ENCODE measurements at places on chromosomes 5 and 9. TPM values are rescaled to one million over a fixed set of nuclear protein-coding genes. Genes with fewer than 3 reads are reported as not detected.

DNA sequence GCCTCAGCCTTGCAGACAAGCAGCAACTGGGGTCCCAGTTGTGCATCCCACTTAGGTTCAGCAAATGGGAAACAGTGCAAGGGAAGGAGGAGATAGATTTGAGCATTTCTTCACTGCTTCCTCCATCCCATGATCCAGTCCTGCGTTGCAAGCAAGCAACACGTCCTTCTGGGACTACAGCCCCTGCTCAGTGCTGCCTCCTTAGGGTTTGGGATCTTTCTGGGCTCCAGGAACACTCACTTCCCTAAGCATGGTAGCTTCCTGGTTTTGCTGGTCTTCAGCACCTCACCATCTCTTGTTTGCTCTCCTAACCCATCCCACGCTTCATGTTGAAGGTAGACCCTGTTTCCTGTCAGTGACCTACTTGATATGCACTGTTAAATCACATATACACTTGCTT, 444.7 kb downstream of the MED10 start:
- no peak for DNase-seq

The BHMT2 gene
- 2.0 TPM for polyA plus RNA-seq

GRCh38 chr5:115875447-115875846, 33.7 kb downstream of the AP3S1 start:
- no peak for DNase-seq

GRCh38 chr5:167478188-167478587, 813.3 kb upstream of the WWC1 start:
- DNase-seq, result no peak

The ECSCR gene
- 62.5 TPM for polyA plus RNA-seq

GRCh38 chr5:138498376-138498775, 33.1 kb downstream of the EGR1 start:
- no peak for DNase-seq

DNA sequence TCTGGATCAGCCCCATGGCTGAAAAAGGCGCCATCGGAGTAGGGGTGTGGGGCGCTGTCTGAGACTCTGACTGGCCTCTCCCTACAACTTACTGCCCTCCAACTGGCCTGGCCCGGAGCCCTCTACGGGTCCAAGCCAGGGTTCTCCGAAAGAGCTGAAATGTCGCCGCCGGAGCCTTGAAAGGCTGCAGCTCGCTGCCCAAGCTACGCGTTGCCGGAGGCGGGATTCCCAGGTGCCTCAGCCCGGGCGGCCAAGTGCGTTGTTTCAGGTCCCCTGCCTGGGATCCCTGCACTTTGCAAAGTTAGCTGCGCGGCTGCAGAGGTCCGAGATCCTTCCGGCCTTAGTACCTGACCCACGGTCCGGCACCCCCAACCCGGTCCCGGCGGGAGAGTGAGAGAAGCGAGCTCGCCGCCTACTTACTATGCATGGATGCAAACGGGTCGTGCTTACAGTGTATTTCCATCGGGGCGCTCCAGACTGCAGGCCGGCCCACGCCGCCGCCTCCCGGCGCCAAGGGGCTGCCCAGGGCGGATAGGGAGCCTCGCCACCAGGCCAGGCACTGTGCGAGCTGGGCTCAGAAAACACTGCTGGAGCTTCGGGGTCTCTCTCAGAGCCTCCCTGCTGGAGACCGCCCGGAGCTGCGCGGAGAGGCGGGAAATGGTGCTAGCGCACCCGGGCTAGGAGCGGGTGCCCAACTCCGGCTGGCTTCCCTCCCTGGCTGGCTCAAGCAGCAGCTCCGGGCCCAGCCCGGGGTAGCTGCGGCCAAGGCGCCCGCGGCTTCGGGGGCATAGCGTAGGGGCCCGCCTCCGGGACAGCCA, 7.7 kb downstream of the PAX5 start:
- no peak for DNase-seq

DNA sequence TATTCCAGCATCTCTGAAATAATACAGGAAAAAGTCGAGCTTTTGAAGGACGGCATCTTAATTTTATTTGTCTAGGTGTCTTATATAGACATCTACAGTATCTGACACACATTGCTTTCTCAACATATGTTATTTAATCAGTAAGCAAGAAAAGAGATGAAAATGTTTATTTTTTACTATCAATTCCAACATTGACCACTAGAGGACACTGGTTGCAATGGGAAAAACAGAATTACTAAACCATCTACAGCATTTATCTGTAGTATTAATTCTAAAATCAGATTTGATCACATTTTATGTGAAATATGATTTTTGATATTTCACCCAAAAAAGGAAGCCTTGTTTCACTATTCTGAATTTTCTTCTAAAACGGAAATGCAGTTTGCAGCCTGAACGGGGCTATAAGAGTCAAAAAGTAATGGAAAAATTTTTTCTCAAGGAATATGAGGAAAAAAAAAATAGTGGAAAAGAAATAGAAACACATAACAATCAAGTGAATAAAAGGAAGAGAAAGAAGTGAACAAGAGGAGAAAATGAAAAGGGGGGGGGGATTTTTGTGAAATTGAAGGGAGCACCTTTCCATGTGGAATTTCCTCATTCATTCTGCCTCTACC, 98.6 kb downstream of the OSTF1 start:
- no peak for DNase-seq

DNA sequence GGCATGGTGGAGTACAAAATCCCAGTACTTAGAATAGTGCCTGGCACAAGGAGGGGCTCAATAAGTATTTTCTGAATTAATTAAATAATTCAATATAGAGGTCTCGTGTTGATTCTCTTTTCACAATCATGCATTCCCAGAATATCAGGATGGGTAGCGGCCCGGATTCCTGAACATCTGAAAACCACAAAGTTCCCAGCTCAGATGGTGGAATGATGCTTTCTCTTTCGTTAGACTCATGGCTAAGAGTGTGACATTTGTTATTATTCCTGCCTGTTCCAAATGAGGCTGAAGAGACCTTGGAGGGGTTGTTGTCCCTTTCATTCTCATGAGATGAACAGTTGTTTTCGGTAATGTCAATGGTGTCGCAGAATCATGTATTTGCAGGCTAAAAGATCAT, 95.4 kb upstream of the LIFR start:
- DNase-seq, result no peak

GRCh38 chr5:119789406-119790117, 160.2 kb downstream of the FAM170A start:
- peak; percentile 62 for DNase-seq

DNA sequence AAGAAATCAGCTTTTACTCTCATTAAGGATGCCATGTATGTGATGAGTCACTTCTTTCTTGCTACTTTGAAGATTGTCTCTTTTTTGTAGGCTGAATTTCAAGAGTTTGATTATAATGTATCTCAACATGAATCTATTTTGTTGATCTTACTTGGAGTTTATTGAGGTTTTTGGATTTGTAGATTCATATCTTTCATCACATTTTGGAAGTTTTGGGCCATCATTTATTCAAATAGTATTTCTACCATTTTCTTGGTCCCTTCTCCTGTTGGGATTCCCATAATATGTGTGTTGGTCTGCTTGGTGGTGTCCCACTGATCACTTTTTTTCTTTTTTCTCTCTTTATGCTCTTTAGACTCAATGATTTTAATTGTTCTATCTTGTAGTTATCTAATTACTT, 116.3 kb downstream of the CNTLN start:
- DNase-seq, result no peak

- peak; percentile 55 for DNase-seq
Observed at GRCh38 chr5:147234825-147235635, at the start of gene STK32A. Gene STK32A, plus strand, starts transcription at chr5:147235026. Its CDS starts 4,609 bp downstream, at chr5:147239635.

DNA sequence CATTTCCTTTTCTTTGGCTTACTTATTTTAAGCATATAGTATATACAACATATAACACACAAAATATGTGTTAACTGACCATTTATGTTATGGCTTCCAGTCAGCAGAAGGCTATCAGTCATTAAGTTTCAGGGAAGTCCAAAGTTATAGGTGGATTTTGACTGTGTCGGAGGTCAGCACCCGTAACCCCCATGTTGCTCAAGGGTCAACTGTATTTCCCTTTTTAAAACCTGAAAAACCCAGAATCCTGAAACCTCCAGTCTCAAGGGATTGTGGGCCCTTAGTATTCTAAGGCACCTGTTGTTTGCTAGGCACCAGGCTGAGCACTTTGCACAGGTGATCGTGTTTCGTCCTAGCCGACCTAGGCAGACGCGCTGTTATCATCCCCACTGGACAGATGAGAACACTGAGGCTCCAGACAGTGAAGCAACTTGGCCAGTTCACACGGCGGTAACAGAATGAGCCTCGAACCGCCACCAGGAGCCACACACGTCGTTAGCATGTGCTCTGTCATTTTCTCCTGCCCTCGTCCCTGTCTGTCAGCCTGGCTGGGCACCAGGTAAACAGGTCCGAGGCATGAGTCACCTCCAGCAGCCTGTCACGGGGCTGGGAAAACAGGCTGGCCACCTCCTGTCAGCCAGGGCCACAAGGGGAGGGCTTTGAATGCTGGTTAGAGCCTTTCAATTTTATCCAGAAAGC, 39.9 kb downstream of the DUSP1 start:
- DNase-seq, result no peak

GRCh38 chr5:129124608-129125007, 30.1 kb downstream of the ISOC1 start:
- no peak for DNase-seq

The ZNF454 gene
- 7.7 TPM for polyA plus RNA-seq

GRCh38 chr5:33824516-33825195, 67.1 kb downstream of the ADAMTS12 start:
- no peak for DNase-seq

All from left lung (tissue), 14 donors.